ENCODE measurements at places on chromosomes 7 and 10.

GRCh38 chr7:95246831-95247370, 77.4 kb downstream of the PON1 start:
- DNase-seq = peak; percentile 85

DNA sequence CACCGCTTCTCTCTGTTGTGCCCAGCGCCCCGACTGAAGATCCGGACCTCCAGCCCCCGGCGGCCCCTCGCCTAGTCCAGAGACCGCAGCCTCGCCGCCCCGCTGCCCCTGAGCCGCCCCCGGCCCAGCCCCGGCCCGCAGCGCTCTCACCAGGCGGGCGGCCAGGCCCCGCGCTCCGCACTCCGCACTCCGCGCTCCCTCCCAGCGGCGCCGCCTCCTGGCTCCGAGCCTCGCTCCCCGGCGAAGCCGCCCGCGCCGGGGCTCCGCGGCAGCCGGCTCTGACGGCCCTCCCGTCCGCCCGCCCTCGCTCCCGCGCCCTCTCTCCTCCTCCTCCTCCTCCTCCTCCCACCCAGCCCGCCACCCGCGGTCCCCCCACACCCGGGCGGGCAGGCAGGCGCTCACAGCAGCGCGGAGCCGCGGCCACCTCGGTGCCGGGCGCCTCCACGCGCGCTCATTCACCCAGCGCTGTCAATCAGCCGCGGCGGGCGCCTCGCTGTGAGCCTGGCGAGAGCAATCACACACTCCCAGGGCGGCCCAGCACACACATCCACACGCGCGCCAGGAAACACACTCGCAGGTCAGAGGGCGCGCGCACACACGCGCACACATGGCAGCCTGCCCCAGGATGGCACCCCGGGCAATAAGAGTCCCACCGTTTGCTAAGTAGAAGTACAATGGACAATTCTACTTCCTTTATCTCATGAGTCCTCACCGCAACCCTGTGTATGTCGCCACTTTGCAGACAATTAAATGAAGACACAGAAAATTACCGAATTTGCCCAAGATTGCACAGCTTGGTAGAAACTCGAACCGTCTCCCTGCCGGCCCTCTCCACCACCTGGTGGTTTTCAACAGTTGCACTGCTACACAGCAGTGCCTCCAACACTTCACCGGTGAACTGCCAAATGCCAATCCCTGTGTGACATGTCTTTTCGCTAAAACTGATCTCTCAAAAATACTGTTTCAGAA, at the start of gene PRRT4:
Gene PRRT4 (minus strand): TSS at position 280 of the 969 bp plus-strand sequence.
- DNase-seq = no peak

DNA sequence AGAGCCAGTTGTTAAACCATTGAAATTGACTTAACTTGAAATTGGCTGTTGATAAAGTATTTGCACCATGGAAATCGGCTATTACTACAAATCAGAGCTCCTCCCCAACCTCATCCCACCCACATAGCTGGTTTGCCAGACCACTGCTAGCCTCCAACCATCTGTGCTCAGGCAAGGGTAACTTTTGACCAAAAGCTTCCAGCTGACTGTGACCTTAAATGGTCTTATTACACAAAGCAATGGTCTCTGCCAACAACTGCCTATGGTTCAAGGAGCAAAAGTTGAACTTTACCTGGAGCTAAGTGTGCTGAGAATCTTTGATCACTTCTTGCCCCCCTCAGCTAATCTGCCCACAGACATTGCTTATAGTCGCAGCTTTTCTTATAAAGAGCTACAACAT, 48.5 kb upstream of the ADRB1 start:
- no peak for DNase-seq

DNA sequence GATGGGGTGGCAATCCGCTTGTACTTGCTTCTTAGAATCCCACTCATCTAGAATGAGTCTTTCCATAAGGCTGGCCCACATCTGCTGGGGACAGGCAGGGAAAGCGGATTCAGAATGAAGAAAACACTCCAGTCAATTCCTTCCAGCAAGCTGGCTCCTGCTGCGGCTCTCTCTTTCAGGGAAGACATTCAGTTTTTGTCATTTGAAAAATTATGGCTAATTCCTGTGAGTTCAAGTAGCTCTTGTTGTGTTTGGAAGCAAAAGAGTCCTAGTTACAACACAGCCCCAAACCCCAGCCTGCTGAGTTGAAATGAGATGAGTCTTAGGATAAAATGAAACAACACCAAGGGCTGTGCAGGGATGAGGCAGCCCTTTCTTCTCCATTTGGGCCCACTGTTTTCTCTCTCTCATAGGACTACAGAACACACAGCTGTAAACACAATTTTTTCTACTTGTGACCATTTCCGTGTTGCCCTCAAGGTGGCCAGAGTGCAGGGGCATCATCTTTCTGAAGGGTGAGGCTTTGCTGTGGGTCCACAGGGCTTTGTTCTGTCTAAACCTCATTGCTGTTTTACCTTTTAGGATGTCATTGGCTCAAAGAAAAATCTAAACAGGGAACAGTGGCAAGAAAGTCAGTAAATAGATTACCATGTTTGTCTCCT, 90.8 kb upstream of the EEPD1 start:
- no peak for DNase-seq

GRCh38 chr10:125156196-125156595, 4.2 kb downstream of the CTBP2 start:
- DNase-seq = no peak

- no peak for DNase-seq
These were observed 79.3 kb upstream of the MEOX2 start for GRCh38 chr7:15765753-15766152.

GRCh38 chr7:150337659-150338081, 3.8 kb downstream of the RARRES2 start:
- no peak for DNase-seq

GRCh38 chr7:140609646-140610045, 31.0 kb downstream of the DENND2A start:
- DNase-seq = no peak
